ENCODE measurements at places on chromosomes 7 and 10.
A peak's percentile ranks its signal among the peaks of the same experiment; 100 is the strongest.

- no peak for DNase-seq
These were observed 39.2 kb downstream of the EEPD1 start for GRCh38 chr7:36192053-36192824.

DNA sequence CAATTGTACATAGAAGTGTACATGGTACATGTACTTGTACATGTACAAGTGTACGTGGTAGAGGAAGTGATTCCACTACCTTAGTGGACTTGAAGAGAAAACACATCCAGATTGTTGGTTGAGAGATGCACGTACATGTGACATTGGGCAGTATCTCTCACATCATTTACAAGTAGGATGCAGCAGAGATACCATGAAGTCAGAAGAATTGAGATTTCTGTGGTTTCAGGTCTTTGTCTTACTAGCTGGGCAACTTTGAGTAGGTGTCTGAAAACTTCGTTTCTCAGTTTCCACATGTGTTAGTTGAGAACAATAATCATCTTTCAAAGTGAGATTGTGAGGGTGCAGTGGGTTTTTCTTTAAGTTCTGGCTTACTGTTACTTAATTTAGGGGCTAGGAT, 21.5 kb downstream of the CLDN12 start:
- DNase-seq: no peak

- no peak for DNase-seq
These were observed 25.6 kb downstream of the CACUL1 start for GRCh38 chr10:118729200-118729599.

DNA sequence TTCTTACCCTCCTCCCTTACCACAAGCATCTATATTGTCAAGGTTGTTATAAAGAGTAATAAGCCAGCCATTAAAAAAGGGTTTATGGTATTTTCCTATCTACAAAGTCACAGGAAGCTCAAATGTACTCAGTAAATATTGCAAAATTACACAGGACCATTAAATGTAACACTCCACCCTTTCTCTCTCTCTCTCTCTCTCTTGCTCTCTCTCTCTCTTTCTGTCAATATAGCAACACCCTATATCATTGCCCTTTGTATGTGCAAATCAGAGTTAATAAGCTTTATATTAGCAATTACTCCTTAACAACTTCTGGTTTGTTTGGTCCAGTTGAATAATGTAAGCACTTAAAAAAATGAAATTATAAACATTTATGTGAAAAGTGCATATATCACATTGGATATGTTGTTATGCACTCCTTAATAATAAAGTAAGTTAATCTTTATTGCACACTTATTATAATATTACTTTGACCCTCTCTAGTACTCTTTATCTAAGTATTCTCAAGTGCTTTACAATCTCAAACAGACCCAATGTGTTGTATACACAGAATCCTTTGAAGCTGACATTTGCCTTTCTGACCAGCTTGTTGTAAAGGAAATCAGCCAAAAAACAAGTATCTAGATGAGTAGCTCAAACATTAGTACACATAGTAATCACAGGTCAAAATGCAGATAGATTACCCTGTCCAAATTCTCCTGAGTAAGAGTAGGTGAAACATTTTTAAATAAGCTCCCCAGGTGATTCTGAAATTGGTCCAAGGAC, 93.2 kb downstream of the CFTR start:
- no peak for DNase-seq

DNA sequence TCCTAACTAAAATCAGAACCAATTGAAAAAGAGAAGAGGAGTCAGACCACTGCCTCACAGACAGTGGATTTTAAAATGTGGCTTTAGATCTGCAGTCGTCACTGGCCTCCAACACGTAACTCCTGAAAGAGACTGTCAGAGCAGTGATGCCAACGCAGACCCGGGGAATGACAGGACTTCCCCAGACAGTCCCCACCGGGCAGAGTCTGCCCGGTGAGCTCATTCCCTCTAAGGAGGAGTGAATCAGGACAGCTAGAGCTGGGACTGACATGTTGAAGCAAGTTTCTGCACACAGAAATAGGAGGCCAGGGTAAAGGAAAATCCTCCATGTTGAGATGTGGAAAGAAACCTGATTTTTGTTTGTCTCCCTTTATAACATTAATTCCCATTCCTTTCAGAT, 105.0 kb downstream of the TES start:
- DNase-seq: no peak

GRCh38 chr10:113612154-113612553, 51.7 kb downstream of the NRAP start:
- no peak for DNase-seq

DNA sequence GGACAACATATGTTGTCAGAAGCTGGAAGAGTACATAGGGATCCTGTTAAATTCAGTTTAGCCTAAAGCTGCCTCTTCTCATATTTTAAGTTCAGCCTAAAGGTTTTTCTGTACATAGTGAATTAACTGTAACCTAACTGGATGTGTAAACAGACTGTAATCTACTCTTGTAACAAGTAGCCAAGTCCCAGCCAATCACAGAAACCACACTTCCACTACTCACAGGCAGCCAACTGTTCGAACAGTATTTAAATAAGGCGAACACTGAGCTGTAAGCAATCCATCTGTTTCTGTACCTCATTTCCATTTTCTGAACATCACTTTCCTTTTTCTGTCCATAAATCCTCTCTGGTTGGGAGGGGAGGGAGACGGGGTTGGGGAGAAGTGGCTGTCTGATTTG, 15.0 kb upstream of the STN1 start:
- no peak for DNase-seq

DNA sequence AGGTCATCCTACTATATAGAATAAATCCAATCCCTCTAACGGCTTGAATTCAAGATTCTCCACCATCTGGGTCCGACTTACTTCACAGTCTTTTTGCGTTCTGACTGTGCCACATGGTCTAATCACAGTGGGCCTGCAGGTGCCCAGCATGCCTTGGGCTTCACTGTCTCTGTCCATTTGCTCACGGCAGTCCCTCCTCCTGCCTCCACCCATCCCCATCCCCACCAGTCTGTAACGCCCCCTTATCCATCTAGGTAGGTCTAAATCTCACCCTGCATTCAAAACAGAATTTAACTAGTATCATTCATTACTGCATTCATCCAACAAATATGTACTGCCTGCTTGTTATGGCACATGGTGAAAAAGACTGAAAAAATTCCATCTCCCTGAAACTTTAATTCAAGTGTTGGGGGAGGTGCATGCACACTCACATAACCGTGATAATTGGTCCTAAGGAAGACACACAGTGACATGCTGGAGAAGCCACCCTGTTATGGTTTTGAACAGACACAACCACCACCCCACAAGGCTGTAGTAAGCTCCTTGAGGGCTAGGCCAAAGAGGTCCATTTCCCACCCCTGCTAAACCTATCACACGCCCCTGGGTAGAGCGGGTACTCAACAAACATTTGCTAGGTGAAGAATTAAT, 24.2 kb downstream of the SORBS1 start:
- DNase-seq: no peak

- DNase-seq: peak; percentile 0
These were observed 130.2 kb downstream of the OAT start for GRCh38 chr10:124288486-124288885.

GRCh38 chr10:102017295-102017694, 38.7 kb downstream of the ARMH3 start:
- no peak for DNase-seq

- DNase-seq: peak; percentile 25
These were observed 49.9 kb upstream of the CAMK2B start for GRCh38 chr7:44375236-44375699.

DNA sequence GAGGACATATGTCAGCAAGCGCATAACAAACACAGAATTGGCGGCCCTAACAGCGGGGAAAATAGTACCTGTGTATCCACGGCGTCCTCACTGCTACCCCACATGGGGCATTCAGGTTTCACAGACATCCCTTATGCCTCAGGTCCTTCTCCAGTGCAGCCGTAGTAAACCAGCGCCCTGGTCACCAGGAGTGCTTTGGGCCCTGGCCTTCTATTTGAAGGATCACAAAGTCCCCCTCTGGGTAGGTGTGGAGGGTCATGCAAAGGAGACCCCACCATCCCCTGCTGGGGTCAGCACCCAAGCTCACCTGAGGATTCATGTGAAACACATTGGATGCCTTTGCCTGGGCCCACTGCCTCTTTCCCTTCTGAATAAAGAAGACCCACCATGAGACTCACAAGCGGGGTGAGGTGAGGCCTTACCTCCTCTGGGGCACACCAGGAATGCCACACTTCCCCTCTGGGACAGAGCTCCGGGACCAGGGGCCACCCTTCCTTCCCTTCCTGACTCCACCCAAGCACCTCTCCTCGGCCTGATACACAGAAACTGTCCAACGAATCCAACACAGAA, 18.8 kb downstream of the CLRN3 start:
- no peak for DNase-seq

DNA sequence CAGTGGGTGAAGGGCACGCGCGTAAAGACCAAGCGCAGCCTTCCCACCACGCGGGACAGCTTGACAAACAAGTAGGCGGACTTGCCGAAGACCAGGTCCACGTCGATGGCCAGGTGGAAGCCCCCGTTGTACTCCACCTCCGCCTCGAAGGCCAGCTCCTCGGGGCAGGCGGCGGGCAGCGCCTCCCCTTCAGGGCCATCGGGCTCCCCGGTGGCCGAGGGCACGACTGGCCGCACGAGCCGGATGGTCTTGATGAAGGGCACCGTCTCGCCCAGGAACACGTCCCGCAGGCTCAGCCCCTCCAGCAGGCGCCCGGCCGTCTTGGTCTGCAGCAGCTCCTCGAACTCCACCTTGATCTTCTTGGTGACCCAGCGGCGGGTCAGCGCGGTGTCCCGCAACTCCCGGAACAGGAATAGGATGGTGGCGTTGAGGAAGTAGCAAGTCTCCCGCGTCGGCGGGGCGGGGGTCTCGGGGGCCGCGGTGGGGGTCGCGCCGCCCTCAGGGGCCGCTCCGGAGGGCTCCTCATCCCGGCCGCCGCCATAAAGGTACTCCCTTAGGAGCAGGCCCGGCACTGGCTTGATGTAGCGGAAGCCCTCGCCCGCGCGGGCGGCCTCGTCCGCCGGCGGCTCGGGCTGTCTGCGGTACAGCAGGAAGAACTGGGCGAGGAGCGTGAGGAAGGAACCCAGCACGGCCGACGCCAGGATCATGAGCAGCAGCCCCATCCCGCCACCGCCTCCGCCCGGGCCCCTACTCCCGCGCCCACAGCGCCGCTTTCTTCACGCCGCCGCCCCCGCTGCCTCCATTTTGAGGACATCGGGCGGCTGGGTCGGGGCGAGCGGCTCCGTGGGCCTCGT, 507 bp downstream of the PDZD8 start:
- DNase-seq: no peak

- DNase-seq: no peak
These were observed 3.0 kb downstream of the CLDN15 start for GRCh38 chr7:101234636-101235035.

DNA sequence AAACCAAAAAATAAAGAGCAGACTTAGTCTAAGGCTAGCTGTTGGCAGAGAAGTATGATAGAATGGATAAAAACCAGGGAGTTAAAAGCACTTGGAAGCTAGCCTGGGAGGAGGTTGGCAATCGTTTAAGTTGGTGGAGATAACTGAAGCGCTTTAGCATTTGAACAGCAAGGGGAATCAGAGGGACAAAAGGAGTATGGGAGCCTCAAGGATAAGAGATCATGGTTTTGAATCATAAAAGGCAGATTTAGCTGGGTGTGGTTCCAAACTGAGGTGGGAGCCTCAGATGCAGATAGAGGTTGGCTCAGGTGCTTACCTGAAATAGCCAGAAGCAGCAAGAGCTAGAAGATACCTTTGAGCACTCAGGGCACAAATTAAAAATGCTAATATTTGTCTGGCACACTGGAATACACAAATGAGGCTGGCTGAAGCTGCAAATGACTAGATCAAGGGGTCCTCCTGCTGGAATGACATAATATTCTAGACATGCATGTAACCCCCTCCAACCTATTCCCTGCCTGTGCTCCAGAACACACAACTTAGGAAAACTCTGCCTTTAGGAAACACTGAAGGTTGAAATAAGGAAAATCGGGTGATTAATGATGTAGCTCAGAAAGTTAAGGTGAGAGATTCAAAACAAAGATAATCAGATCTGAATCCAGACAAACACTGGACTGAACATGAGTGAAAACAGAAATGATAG, 372.3 kb upstream of the LRRN3 start:
- no peak for DNase-seq

- no peak for DNase-seq
These were observed 42.9 kb downstream of the MKLN1 start for GRCh38 chr7:131370523-131370968.

- peak; percentile 80 for DNase-seq
These were observed 61.1 kb downstream of the JCAD start for GRCh38 chr10:29998142-29998808.

DNA sequence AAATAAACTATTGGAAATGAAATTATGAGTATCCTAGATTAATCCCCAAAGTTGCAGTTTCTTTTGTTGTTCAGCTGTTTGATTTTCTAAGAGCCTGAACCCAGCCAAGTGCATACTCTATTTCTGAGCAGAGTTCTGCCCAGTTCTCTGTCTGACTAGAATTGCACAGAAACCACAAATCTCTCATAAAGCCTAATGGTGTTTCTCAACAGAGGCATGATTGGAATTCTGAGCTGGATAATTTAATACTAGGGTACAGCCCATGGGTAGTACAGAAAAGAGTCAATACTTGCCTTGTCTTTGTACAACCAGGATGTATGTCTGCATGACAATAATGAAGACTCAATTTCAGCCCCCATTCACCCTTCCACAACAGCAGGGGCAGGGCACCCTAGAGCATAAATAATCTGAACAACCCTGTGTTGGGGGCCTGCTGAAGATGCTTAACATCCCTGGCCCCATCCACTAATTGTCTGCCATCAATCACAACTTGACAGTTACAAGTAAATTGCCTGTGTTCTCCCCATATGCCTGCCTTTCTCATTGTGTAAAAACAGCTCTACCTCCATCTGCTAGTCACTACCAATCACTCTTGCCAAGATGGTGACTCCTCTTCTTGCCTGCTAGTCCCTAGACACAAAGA, 114.4 kb downstream of the NPSR1 start:
- DNase-seq: no peak

GRCh38 chr10:10831085-10831484, 186.6 kb upstream of the CELF2 start:
- DNase-seq: no peak

DNA sequence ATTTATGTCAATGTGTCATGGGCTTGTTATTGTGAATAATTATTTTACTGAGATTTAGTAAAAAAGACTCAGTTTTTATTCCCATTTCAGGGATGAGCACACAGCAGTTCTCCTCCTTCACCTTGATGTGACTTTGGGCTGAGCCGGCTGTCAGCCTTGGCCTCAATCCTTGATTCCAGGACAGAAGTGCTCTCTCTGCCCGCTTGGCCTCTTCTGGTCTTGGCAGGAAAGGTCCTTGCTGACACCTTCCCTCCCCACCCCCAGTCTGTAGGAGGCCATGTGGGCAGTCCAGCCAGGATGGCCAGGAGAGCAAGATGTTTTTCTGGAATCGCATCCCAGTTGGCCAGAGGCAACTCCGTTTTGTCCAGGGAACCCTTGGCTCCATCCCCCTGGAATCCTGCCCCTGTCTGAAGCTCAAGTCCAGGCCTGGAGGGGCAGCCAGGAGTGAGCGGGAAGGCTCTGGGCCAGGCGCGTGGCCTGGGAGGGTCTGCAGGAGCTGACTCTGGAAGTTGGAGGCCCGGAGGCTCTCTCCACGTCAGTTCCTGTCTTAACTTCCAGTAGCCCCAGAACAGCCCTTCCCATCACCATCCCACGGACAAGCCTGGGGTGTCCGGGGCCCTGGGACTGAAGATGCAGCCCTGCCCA, 100.9 kb downstream of the PDGFA start:
- DNase-seq: peak; percentile 78
